ENCODE measurements at places on chromosomes 3 and 15.

DNA sequence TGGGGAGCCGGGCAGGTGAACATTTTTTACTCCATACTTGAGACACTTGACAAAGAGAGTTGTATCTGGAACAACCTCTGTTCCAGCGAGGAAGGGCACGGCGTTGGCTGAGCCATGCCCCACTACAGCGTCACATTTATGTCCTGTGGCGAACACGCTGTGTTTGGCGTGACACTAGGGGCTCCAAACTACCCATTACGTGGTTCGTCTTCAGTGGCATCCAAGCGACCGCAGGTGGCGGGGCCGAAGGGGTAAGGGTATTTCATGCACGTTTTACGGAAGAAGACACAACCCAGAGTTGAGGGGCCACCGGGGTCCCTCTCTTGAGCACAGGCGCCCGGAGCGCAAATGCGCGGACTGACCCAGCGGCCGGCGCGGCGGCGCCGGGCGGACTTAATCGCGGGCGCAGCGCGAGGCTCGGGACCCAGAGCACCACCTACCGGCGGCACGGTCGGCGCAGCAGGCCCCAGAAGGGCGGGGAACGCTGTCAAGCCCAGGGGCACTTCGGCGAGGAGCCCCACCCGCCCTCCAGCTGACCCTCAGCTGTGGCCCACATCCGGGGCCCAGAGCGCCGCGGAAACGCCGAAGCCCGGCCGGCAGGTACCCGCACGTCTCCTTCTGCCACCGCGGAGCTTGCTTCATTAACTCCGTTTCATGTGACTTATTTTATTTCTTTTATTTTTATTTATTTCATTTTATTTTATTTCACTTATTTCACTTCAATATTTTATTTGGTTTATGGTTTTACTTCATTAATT, 36.4 kb upstream of the TRIM71 start:
- peak; percentile 27 for DNase-seq

- DNase-seq, result peak; percentile 51
Measured at GRCh38 chr15:99662903-99663302, 70.3 kb downstream of the LYSMD4 start.

DNA sequence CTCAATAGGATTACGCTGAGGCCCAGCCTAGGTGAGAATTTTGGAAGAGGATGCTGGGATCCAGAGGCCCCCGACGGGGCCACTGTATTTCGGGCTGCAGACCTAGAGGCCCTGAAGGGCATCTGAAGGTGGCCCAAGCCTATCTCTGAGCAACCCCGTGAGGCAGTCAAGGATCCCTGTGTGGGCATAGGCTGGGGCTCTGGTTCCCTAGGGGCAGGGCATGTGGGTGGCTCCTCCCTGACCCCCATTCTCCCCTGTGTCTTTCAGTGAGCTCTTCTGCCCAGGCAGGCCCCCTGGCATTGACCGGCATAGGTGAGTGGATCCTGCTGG, 216.0 kb downstream of the SNRPN start:
- no peak for DNase-seq

DNA sequence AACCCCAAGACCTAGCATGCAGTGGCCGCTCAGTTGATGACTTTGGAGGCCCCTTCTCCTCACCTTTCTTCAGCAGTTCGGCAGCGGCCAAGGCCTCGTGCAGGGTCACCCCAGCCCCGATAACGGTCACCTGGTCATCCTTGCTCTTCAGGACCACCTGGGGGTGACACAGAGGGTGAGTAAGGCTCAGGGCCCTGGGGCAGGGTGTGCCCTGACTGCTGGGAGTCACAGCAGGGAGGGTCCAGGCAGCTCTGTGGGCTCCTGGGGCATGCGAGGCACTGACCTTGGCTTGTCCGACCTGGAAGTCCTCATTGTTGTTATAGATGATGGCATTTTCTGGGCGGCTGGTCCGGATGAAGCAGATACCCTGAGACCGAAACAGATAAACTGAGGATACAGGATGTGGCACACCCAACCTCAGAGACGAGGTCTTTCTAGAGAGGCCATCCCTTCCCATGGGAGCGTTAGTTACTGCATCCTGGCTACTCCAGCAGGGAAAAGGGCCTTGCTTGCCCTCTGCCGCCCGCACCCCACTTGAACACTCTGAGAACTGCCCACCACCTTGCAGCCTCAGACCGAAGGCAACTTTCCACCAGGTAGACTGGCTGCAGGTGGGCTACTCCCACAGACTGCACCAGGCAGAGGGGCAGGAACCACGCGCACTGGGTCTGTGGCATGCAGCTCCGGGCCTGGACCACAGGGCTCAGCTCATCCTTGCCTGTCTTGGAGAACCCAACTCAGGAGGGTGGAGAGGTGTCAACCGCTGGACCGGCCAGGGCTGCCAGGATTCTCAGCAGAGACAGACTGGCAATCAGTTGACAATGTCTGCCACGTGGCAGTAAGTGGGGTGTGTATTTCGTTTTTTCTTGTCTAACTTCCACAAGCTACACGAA, 27.6 kb downstream of the TKT start:
- no peak for DNase-seq

- DNase-seq, result peak; percentile 9
Measured at GRCh38 chr15:43433165-43433564, 59.8 kb downstream of the TP53BP1 start.

GRCh38 chr3:144645300-144645699, 673.7 kb downstream of the DIPK2A start:
- DNase-seq, result no peak

GRCh38 chr15:38220606-38221273, 31.9 kb upstream of the SPRED1 start:
- no peak for DNase-seq

- no peak for DNase-seq
Measured at GRCh38 chr3:105953831-105954230, 85.0 kb upstream of the CBLB start.

GRCh38 chr3:123656274-123656673, 71.4 kb upstream of the HACD2 start:
- no peak for DNase-seq

- DNase-seq, result no peak
Measured at GRCh38 chr3:141294848-141295247, 63.2 kb downstream of the PXYLP1 start.

GRCh38 chr15:98953968-98954367, 53.6 kb downstream of the PGPEP1L start:
- DNase-seq, result no peak

- DNase-seq, result peak; percentile 43
Measured at GRCh38 chr3:51670823-51671733, at the start of gene TEX264. TEX264 (plus strand) TSS chr3:51671252; CDS start chr3:51674305, 3,053 bp downstream.

DNA sequence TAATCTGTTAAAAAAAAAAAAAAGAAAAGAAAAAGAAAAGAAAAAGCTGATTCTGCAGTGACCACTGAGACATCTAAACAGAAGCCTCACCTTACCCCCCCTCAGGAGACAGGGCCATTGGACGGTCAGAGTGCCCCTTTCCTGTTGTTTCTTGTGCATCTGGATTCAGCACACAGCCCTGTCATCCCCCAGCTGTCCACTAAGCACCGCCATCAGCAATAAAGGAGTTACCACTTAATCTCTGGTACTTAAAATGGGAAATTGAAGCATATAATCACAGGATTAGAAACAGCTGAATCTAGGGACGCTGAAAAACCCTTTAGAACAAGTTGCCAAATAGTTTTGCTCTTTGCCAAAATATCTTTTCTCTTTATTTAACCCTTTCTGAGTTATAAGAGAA, 62.5 kb downstream of the TRIM69 start:
- no peak for DNase-seq

- no peak for DNase-seq
Measured at GRCh38 chr3:178159691-178160220, 376.5 kb upstream of the KCNMB2 start.

DNA sequence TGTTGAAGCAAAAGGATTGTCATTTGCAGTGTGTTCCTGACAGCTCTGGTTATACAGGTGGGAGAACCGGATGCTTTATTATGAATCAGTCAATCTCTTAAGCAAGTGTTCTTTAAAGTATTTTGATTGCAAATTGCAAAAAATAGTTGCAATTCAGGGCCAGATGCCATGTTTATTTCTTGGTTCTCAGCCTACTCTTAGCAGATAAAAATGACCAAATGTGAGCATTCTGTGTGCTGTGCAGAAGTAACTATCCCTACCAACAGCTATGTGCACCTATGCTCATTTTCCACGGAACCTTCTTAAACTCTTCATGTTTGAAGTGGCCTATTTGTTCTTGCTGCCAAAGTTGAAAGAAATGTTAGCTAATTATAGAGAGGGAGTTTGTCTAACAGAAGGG, 262.3 kb upstream of the RASGRP1 start:
- DNase-seq, result no peak

DNA sequence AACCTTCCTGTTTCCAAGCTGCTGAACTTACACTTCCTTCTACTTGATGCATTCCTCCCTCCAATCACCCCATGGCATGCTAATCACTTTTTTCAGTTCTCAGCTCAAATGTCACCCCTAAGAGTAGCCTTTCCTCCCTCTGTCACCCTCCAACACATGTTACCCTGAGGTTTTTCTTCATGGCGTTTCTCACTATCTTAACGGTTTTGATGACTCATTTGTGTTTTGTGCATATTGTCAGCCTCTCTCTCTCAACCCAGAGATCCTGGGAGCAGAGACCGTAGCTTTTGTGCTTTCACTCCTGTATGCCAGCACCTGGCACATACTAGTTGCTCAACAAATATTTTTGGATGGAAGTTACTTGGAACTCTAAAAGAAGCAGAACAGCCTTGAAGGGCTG, 24.5 kb downstream of the LRRC3B start:
- no peak for DNase-seq

DNA sequence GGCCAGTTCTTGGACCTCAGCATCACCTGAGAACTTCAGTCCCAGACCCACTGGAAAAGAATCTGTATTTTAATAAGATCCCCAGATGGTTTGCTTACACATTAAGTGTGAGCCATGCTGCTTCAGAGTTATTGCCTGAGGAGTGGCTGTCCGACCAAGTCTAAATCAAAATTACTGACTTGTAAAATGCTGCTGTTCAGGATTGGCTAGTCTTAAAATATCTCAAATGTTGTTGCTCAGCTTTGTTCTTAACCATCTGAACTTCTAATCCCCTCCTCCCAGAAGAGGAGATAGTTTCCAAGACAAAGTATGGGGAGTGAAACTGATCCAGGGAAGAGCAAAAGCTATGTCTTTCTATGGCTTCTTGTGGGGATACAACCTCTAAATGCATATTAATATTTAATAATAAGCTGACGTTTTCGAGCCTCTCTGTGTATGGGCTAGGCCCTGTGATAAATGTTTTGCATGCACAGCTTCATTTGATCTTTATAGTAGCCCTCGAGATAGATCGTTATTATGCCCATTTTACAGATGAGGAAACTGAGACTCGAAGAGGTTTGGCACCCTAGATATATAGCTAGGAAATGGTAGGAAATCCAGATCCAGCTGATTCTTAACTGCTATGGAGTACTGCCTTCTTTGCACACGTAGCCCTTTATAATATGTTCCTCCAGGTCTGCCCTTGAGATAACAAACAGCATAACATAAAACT, 52.2 kb downstream of the DNASE1L3 start:
- DNase-seq, result no peak

GRCh38 chr15:92899948-92900730, at the start of gene CHD2:
CHD2 (plus strand) TSS chr15:92900324; CDS start chr15:92901238, 914 bp downstream.
- DNase-seq, result peak; percentile 72

GRCh38 chr15:48962662-48963523, 826 bp downstream of the SHC4 start:
- DNase-seq, result no peak

DNA sequence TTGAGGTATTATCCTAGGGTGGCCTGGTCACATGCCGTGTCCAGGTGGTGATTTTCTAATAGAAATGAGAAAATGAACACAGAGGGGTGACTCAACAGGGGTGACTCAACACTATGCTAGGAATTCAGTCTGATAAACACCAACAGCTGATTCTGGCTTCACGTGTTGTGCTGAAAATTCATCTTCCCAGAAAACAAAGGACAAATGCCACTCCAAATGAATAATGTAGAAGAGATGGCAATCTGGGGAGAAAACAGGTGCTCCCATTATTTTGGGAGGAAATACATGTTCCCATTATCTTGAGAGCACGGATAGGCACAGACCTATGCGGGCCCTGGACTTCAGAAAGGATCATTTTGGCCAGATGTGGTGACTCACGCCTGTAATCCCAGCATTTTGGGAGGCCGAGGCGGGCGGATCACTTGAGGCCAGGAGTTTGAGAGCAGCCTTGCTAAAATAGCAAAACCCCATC, 101.2 kb upstream of the MEX3B start:
- peak; percentile 35 for DNase-seq

DNA sequence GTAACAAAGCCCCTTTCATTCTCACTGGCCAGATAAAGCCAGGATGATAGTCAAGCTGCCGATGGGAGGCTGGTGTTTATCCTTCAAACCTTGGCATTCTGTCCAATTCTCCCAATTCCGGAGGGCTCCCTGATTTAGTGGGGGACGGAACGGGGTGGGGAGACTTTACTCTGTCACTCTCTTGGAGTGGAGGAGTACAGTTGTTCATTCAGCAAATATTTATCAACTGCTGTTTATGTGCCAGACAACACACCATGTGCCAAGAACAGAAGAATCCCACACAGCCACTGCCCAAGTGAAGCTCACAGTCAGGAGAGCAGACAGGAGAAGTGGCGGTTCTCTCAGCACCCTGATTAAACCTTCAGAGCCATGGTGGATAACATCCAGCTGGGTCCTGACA, 63.3 kb downstream of the WNT5A start:
- DNase-seq, result no peak

- DNase-seq, result no peak
Measured at GRCh38 chr3:9397906-9398699, 688 bp downstream of the SETD5 start.

- DNase-seq, result no peak
Measured at GRCh38 chr15:45594835-45595530, 7.8 kb downstream of the BLOC1S6 start.

DNA sequence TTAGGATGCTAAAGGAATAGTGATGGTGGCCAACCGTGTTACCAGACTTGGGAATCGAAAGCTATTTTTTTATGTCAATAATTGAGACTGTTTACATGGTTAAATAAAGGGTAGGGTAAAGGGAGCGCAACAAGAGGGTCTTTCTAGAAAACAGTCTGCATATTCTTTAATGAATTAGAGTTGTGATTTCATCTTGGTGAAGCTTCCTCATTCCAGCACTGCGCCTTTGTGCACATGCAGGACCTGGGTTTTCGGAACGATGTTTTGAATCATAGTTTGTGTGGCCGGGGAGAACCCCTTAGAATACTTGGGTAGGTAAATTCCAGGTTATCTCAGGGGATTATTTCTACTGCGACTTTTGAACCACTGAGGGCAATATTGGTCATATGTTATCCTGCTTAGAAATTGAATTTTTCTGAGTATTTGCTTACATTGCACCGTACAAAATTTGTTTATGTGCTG, 1.3 kb downstream of the PIK3CA start:
- DNase-seq, result no peak
